Colonic mucosa (tissue), 4 donors: ENCODE measurements at places on chromosomes 6 and 20.

DNA sequence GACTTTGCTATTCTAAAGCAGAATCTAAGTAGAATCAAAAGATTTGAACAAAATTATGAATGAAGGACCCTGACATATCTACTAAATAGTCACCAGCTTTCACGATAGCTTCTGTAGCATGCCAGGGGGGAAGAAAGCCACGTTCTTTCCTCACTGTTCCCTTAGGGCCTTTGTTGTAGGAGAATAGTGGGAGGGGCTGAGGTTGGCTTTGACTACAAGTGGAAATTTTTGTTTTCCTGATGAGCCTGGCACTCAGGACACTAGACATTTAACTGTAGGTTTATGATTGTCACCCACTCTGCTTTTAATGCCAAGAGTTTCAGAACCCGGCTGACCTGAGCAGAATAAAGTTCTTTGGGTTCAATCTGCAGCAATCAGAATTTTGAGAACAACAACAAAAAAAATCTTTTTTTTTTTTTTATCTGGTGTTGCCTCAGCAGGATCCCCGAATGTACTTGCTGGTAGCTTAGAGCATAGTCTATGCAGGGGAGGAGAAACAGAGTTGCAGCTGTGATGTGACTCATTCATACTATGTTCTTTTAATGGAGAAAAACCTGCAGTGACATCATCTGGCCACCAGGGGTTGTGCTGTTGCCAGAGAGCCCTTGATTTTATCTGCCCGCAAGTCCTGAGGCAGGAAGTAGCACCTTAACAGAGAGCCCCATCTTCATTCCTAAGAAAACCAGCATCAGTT, 38.5 kb downstream of the TPD52L1 start:
- DNase-seq: peak; percentile 75

GRCh38 chr20:38466171-38466570, 6.5 kb upstream of the RALGAPB start:
- DNase-seq: no peak

DNA sequence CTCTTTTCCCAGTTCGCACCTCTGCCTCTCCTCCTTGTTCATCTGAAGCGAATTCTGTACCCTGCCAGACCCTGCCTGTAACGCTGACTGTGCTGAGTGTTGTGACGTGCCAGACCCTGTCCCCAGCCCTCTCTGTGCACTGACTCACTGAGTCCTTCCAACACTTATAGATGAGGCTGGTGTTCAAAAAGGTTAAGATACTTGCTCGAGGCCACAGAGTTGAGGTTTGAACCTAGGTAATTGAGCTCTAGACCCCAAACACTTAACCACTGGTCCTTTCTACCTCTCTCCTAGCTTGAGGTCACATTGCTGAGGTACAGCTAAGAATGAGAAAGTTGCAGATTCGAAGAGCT, 45.7 kb upstream of the NEDD9 start:
- no peak for DNase-seq

GRCh38 chr20:60760256-60761000, 491.6 kb upstream of the CDH4 start:
- DNase-seq: no peak

DNA sequence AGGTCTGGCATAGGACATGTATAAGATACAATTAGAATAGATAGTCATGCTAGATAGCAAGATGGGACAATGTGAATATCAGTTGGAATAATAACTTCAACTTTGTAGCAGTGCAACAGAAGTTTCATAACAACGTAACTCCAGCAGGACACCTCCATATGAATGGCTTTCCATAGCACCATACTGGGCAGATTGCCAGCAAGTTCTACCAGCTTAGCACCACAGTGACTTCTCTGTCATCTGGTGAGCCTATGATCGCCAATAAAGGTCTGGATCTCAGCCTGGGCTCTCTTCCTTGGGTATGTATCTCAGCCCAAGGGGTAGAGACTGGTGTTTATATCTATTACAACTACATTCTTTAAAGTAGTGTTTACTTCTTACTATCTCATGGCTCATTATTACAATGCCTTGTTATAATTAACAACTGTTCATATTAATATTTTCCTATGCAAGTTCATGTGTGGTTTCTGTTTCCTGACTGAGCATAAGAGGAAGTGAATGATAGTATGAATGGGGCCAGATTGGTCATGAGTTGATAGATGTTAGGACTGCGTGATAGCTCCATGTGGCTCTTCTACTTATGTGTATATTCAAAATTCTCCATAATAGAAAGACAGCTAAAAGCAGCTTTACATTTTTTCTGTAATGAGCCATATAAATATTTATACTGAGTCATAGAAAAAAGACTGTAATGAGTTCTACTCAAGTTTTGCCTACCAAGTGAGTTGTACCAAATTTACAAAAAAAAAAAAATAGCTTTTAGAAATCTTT, 22.9 kb downstream of the HTR1B start:
- no peak for DNase-seq

GRCh38 chr6:81820980-81821379, 68.5 kb upstream of the TENT5A start:
- no peak for DNase-seq

GRCh38 chr6:1042583-1043457, 269.1 kb upstream of the FOXQ1 start:
- no peak for DNase-seq

DNA sequence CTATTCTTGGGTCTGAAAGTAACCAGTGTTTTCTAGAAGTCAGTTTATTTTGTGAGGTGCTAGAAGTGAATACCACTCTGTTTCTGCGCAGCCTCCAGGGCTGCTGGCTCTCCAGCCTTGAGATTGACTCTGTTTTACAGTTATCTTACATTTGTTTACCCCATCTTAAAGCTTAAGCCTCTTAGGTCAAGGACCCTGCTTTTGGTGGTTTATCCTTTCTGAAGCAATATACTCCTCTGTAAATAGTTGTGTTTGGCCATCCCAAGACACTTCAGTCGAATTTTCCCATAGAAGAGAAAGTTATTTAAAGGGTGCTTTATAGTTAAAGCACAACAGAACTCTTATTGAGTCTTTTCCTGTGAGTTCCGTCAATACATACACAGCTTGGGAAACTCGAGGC, 190.6 kb upstream of the RSPO3 start:
- no peak for DNase-seq

DNA sequence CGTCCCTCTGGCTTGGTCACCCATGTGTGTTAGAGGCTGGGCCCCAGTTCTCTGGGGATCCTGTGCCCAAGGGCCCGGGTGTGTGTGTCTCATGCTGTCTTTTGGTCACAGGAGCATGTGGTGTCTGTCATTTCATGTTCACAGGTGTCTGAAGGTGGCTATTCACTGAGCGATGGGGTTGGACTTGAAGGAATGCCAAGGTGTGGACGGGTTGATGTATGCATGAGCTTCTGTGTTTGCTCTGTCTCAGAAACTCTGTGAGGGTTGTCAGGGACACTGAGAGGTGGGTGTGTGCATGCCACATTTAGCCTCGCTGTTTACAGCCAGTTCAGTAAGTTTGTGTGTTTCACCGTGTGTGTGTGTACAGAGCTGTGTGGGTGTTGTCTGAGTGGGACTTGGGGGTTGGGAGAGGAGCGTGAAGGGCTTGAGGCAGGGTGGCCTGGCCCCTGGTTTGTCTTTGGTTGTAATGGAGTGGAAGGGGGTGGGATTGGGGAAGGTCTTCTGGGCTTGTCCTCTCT, 1.2 kb downstream of the DDR1 start:
- peak; percentile 83 for DNase-seq

DNA sequence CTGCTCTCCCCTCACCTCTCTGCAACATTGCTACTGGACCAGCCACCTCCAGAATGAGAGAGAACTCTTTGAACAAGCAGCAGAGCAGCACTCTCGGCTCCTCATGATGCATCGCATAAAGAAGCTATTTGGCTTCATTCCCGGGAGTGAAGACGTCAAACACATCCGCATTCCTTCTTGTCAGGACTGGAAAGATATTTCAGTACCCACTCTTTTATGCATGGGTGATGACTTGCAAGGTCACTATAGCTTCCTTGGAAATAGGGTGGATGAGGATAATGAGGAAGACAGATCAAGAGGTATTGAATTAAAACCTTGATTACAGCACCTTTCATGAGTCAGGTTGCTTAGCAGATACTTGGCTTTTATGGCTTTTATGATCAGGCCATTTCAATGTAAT, 4.3 kb downstream of the CALHM4 start:
- DNase-seq: no peak

GRCh38 chr20:12306107-12306506, 388.4 kb downstream of the BTBD3 start:
- no peak for DNase-seq

GRCh38 chr20:50580842-50581544, 70.8 kb downstream of the PTPN1 start:
- DNase-seq: no peak

DNA sequence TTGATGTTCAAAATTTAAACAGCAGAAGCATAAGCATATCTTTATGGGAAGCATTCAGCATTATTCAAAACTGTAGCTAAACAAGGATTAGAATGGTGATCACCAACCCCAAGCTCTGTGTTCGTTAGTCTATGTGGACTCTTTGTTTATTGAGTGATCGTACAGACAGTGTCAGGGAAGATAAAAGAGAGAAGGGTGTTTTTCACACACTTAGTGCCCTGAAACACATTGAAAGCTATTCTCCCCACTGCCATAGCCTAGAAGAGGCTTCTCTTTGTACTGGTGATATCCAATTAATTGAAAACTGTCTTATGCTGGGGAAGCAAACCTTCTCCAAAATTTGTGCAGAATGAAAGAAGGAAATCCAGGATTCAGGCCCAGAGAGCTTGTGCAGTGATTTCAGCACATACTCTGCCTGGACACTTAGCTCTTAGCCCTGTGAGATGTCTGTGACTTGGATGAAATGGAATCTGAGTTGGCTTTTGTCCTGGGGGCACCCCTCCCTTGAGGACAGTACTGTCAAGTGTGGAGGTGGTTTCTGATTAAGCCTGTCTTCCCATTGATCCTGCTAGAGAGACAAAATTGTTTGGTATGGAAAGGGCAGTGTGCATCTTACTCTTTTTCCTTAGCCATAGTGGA, 125.7 kb upstream of the MTHFD1L start:
- no peak for DNase-seq

DNA sequence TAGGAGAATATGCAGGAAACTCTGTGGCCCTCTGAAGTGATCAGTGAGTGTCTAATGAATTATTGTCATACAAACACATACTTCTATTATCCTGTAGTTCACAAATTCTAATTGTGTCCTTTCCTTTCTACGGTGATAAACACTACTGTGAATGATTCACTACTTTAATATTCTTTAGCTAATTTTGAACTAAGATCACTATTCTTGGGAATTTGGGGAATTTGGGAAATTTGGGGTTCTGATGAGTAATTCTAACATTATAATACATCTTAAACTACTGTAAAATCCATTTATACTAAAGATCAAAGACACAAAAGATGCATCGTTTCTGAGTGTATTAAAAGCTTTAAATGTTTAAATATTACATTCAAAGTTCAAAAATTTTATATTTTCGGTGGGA, 1287.2 kb upstream of the CITED2 start:
- DNase-seq: no peak

DNA sequence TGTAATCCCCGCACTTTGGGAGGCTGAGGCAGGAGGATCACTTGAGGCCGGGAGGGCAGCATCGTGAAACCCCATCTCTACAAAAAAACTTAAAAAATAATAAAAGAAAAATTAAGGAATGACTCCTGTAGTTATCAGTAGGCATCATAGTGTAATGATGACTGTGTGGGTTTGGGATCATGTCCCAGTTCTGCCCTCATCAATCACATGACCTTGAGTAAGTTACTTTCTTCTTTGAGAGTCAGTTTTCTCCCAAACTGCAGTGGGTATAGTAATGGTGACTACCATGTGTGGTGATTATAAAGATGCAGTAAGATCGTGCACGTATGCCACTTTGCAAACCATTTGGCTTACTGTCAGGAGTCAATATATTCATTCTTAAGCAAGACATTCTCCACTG, 89.2 kb downstream of the TXNDC5 start:
- no peak for DNase-seq

DNA sequence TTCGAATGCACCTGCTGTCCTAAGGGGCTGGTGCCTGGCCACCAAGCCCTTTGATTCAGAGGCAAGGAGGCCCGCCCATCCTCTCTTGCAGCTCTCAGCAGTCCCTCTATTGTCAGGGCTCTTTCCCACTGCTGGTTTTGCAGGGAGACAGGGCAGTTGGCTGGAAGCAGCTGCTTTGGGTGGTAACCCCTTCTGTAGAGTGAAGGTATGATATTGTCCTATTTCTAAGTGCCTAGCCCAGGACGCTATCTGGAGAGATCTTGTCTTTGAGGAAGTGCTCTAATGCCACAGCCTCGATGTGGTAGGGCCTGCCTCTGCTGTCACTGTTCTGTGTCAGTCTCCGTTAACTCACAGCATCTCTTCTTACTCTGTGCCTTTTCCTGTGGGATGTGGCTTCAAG, 5.6 kb downstream of the PLCG1 start:
- no peak for DNase-seq
